ENCODE measurements at places on chromosomes 11 and 22. TPM values are rescaled to one million over a fixed set of nuclear protein-coding genes. Genes with fewer than 3 reads are reported as not detected.

The FGF19 gene
- total RNA-seq, result not detected

The VPREB3 gene
- not detected for total RNA-seq

The RGL4 gene
- total RNA-seq, result 30.8 TPM

The VSIG10L2 gene
- not detected for total RNA-seq

The TRIM51 gene
- total RNA-seq, result not detected

The GDPD4 gene
- not detected for total RNA-seq

The NRGN gene
- total RNA-seq, result 6.6 TPM

The TRIM48 gene
- not detected for total RNA-seq

The MMP11 gene
- 1.0 TPM for total RNA-seq

The TRIM49 gene
- total RNA-seq, result not detected

The TMEM151A gene
- not detected for total RNA-seq

The HDHD5 gene
- 23.8 TPM for total RNA-seq
